H4 (cell line): ENCODE measurements at places on chromosomes 5 and 9. TPM values are rescaled to one million over a fixed set of nuclear protein-coding genes. Genes with fewer than 3 reads are reported as not detected.

HMHB1 gene
- not detected in 2 replicates for total RNA-seq

GRCh38 chr5:17087035-17087434 is 130.4 kb upstream of the BASP1 start:
- DNase-seq, result peak; percentile 30

- peak; percentile 11 for DNase-seq
Measured at GRCh38 chr9:69554945-69555344, 117.2 kb downstream of the APBA1 start.

DNA sequence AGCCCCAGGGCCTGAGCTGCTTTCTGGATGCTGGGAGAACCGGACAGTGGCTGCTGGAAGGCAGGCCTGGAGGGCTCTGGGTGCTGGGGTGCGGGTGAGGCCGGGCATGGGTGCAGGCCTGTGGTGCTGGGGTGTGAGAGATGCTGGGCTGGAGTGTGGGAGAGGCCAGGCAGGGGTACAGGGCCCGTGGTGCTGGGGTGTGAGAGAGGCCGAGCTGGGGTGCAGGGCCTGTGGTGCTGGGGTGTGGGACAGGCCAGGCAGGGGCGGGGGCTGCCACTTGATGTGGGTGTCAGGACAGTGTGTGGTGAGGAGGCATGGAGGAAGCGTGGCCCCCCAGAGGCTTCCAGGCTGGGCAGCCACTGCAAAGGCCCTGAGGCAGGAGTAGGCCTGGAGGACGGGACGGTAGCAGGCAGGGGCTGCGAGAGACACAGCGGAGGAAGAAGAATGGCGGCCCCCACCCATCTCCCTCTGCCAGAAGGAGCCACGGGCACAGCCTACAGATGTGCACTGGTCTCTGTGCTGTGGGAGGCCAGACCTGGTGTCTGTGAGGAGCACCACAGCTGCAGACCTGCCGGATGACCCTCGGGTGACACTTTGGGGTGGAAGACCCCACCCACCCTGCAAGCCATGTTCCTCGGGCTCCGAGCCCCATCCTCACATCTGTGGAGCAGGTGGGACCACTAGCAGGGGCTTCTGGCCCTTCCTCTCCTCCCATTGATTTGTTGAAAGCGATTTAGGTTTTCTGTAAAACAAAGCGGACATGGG is 9.3 kb downstream of the NKD2 start:
- no peak for DNase-seq

- no peak for DNase-seq
Measured at GRCh38 chr5:40717281-40717680, 37.6 kb downstream of the PTGER4 start.

- no peak for DNase-seq
Measured at GRCh38 chr9:79578891-79579290, 7.1 kb downstream of the TLE4 start.

DNA sequence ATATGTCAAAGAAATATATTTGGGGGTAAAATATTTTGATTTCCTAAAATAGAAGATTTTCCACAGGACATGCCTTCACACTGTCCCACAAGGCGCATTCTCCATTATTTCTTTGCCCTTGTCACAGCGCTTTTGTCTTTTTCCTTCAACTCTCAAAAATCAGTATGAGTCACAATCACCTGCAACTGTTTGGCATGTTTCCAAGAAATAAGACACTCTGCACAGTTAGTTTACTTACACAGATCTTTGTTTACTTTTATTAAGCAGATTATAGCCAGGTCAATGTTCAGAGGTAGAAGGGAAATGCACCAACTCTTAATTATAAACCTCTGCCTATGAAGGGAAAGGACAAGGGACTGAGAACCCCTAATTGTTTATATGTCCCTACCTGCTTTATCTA is 9.5 kb downstream of the CEMIP2 start:
- peak; percentile 51 for DNase-seq

DNA sequence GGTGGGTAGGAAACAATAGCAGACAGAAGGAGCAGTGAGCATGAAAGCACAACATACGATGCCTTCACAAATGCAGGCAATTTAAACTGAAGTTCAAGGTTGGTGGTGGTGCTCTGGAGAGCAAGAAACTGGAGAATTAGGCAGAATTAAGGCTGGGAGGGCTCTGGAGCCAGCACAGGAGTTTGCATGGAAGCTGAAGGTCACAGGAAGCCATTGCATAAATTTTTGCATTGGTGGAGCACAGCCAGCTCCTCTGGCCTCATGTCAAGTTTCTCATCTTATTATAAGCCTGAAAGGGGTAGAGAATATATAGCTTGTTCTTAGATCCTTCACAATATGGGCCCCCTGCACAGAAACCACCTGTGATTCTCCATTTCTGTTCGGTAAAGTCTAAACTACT is 207.4 kb downstream of the PAPPA start:
- DNase-seq, result no peak

DNA sequence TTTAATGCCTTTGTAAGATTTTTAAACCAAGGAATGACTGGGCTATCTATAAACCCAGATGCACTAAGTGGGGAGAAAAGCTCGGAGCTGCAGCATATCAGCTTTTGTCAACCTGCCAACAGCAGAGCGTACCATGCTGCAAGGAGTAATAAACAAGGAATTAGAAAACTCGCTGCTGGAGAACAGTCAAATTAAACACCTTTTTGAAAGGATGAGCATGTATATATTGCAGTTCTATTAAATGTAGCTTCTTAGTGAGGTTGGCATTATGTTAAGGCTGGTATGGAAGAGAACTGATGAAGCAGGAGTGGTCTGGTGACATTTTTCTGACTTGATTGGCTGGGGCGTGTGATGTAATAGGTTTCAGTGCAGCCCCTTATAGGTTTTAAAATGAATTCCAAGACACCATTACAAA is 74.7 kb downstream of the PIK3R1 start:
- no peak for DNase-seq

- no peak for DNase-seq
Measured at GRCh38 chr9:5529683-5530221, 19.4 kb downstream of the PDCD1LG2 start.

PCDHGC4 gene
- 0.10 TPM in 1 of 2 replicates, not detected in the other for total RNA-seq

PAIP2 gene
- 66.1 and 71.8 TPM in 2 replicates for total RNA-seq

DNA sequence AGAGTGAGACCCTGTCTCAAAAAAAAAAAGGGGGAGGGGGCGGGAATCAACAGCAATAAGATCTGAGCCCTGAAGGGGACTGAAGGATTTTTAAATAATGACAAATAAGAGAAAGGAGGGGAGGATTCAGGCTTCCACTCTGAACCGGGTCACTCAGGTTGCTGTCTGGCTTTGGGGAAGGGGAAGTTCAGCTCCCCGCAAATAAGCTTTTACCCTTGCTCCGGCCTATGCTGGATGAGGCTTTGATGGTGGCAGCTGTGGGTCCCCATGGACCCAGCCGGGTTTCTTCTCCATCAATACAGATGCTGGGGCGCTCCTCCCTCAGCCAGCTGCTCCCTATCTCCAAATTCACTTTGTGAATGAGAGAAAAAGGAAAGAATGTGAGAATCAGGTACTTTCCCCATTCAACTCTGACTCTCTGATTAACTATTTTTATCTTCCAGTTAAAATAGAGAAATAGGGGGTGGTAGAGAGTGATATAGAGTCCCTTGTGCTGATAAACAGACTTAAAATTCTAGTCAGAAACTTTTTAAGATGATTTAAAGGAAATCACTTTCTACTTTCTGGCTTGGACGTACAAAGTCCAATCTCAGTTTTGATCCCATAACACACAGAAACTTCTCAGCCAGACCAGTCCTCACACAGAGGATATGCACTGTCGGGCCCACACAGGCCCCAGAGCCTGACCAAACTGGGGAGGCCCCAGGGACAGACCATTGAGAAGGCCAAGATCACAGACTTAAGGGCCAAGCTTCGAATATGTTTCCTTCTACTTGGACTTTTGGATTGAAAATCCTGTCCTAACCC is 39.6 kb downstream of the C5orf15 start:
- no peak for DNase-seq

FGD3 gene
- not detected in 2 replicates for total RNA-seq

GRCh38 chr5:16644301-16644889 is 27.6 kb upstream of the RETREG1 start:
- no peak for DNase-seq

DNA sequence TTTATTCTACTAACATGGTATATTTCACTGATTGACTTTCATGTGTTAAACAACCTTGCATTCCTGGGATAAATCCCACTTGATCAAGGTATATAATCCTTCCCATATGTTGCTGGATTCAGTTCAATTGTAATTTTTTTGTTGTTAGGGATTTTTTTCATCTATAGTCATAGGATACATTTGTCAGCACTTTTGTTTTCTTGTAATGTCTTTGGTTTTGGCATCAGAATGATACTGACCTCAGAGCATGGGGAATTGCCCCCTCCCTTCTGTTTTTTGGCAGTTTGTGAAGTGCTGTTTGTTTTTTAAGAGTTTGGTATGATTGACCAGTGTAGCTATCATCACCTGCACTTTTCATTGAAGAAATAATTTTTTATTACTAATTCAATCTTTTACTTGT is 176.8 kb upstream of the RASEF start:
- DNase-seq, result no peak

- no peak for DNase-seq
Measured at GRCh38 chr5:82384034-82384750, 106.0 kb upstream of the RPS23 start.

DNA sequence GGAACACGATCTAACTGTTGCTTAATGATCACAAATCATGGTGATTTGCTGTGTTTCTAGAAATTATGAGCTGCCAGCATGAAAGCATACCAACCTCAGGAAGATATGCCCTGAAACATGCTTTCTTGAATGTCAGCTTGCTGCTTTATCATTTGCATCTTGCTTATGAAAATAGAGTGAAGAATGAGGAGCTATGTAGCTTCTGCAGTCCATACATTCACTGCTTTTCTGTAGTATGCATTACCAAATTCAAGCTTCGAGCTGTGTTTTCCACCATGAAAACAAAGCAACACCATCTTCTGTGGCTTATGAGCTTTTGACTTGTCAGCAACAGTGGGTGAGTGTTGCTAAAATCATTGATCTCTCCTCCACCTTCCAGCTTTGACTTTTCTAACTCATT is 16.5 kb downstream of the F2RL2 start:
- no peak for DNase-seq

GABRA6 gene
- total RNA-seq, result 0.14 TPM in 1 of 2 replicates, not detected in the other

DNA sequence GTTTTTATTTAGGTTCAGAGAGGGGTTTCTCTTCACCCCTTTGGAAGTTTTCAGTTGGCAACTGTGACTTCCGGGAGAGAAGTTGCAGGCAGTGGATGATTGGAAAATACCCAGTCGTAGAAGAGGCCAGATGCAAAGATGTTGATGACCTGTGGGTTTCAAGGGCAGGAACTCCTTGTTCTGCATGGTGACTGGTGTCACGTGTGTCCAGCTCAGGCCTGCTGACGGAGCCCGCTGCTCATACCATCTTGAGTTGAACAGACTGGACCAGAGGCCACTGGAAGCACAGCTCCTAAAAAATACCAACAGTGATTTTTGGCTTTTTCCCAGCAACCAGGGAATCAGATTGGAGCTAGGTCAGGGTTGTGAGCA is 243.9 kb upstream of the KLF4 start:
- DNase-seq, result peak; percentile 52

EQTN gene
- total RNA-seq, result not detected in 2 replicates

NEURL1B gene
- 1.6 and 2.2 TPM in 2 replicates for total RNA-seq

DNA sequence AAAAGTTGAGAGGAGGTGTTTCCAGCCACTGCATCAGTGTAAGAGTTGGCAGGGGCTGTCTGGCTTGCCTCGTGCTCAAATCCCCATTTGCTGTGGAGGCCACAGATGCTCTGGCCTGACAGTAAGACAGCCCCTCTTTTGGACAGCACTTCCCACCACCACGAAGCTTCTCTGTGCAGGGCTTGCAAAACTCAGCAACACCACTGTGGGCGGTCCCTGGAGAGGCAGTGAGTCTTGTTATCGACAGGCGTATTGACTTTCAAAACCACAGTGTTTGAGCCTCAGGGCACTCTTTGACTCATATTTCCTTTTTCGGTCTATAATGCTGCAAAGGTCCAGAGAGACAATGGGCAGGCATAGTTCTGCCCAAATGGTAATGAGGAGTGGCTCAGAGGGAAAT is 539.5 kb downstream of the EBF1 start:
- no peak for DNase-seq

- DNase-seq, result no peak
Measured at GRCh38 chr5:57662991-57663390, 180.4 kb upstream of the ACTBL2 start.

DNA sequence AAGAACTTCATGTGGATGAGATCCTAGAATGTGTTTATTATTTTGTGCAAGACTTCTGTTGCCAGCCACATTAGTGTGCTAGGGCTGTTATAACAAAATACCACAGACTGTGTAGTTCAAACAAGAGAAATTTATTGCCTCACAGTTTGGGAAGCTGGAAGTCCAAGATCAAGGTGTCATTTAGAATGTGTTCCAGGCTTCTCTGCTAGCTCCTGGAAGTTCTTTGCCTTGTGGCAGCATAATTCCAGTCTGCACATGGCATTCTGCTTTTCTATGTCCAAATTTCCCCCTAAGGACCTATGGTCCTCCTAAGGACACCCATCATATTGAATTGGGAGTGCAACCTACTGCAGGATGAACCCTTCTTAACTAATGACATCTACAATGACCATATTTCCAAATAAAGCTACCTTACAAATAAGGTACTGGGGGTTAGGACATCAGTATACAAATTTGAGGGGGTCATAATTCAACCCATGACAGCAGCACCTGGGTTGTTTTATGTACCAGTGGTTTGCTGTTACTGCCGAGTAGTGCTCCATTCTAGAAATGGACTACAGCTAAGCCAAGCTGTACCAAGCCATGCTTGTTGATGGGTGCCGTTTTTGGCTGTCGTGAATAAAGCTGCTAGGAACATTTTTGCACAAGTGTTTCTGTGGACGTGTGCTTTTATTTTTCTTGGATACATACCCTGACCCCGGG is 52.7 kb downstream of the DAPK1 start:
- no peak for DNase-seq

GRCh38 chr5:132385326-132386105 is 16.0 kb downstream of the SLC22A5 start:
- DNase-seq, result peak; percentile 86

DNA sequence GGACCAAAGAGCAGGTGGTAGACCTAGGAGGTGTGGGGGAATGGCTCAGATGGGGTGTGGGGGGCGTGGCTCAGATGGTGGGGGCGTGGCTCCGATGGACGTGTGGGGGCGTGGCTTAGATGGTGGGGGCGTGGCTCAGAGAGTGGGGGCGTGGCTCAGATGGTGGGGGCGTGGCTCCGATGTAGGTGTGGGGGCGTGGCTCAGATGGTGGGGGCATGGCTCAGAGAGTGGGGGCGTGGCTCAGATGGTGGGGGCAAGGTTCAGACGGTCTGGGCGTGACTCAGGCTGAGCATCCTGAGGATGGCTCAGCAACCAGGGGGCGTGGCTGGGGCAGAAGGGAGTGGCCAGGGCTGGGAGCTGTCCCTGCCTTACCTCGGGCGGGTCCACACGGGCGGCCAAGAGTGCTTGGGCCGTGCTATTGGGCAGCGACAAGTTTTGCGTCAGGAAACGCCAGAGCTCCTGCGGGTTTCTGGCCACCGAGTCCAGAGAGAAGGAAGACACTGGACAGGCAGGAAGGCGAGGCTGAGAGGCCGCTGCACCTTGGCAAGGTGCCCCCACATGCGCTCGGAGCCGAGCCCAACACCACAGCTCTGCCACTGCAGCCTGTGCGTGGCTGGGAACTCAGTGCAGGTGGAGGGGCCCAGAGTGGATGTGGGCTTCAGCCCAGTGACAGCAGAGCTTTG is 5.9 kb downstream of the ABCA2 start:
- peak; percentile 44 for DNase-seq

- peak; percentile 45 for DNase-seq
Measured at GRCh38 chr5:139458580-139459407, 3.7 kb downstream of the ECSCR start.

- DNase-seq, result no peak
Measured at GRCh38 chr9:89236955-89237573, 58.4 kb upstream of the SHC3 start.
